Aorta (tissue), 5 donors: ENCODE measurements at places on chromosomes 4 and X.

- no peak for DNase-seq
These were observed 16.9 kb upstream of the ANOS1 start for GRCh38 chrX:8748855-8749254.

GRCh38 chr4:15001248-15001868, 923 bp upstream of the CPEB2 start:
- DNase-seq: peak; percentile 91

DNA sequence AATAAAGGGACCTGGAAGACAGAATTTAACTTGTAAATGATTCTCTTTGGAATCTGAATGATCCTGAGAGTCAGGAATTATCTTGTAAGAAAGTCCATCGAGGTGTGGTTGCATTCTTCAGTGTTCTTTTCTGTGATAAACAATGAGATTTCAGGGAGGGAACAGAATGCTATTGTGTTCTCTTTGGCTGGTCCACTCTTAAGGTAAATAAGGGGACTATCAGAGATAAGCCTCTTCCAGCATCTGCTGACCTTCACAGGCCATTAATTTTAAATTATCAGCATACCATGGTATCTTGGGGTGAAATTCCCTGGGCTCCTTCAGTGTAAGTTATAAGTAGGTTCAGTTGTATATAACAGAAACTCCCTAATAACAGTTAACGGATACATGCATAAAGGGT, 107.1 kb upstream of the ARHGAP24 start:
- no peak for DNase-seq

DNA sequence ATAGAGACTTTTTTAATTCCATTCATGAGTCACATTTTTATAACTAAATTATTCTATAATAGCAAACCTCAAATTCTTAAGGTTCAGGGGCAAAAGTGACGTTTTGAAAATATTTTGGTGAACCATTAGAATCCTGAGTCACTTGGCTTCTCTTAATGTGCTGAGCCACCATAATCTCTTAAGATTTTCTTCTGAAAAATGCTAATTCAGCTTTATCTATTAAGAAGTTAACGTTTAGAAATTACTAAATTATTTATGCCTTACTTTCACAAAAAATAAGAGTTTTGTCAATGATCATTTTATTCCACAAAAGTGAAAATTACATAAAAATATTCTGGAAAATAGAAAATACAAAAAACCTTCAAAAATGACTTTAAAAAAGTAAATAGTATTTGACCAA, 72.5 kb downstream of the GPM6A start:
- no peak for DNase-seq

DNA sequence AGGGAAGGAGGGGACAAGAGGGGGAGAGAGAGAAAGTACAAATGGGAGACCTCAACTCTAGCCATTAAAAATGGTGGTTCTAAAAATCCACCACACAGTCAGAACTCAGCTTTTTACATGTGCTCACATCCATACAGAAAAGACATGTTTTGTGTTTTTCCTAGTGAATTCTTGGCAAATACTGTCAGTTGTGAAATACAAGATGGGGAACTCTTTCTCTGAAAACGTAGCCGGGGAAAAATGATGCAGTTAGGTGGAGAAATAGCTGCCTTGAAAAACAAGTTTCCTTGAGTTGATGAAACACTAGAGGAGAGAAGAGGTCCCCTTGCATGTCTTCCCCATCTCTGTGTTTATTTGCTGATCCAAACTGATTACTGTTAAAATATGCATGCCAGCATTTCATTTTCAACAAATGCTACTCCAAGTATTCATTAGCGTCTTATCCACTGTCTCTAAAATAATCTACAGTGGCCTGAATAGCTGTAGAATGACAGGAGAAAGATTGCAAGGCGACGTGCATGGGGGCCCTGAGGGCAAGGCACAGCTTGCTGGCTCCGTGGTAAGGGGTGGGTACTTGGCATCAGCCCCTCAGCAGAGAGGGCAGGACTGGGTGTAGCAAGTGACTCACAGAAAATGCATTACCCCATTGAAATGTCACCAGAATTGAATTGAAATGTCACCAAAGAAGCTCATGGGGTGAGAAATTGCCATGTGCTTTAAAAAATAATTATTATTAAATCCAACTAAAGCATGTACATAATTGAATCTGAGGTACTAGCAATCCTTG, 48.1 kb upstream of the TBL1X start:
- DNase-seq: peak; percentile 77

DNA sequence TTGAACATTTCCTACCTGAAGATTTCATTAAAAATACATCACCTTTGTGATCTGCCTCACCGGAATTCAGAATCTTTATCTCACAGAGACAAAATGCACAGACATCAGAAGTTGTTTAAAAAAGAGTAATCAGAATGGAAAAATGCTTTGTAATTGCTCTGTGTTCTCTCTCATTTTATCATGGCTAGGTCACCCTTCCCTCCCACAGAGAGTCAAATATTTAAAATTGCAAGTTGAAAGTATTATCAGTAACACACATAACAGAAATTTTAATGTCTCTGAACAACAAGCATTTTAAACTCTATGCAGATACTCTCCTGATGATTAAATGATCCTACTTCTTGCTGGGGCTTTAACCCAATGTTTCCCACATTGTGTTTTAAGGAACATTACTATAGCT, 362.0 kb downstream of the CBLL2 start:
- DNase-seq: no peak
